NCI-H187 treated with DMSO at 0.1 percent for 48 hours (cell line): ENCODE measurements at places on chromosomes 12 and 14.

DNA sequence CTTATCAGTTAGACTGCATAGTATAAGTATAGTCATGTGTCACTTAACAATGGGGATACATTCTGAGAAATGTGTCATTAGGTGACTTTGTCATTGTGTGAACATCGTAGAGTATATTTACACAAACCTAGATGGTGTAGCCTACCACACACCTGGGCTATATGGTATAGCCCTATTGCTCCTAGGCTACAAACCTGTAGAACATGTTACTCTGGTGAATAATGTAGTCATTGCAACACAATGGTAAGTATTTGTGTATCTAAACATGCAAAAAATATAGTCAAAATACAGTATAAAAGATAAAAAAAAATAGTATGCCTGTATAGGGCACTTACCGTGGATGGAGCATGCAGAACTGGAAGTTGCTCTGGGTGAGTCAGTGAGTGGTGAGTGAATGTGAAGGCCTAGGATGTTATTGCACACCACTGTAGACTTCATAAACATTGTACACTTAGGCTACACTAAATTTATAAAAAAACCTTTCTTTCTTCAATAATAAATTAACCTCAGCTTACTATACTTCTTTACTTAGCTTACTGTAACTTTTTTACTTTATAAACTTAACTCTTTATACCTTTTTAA, 40.3 kb upstream of the ANKS1B start:
- no peak for DNase-seq

DNA sequence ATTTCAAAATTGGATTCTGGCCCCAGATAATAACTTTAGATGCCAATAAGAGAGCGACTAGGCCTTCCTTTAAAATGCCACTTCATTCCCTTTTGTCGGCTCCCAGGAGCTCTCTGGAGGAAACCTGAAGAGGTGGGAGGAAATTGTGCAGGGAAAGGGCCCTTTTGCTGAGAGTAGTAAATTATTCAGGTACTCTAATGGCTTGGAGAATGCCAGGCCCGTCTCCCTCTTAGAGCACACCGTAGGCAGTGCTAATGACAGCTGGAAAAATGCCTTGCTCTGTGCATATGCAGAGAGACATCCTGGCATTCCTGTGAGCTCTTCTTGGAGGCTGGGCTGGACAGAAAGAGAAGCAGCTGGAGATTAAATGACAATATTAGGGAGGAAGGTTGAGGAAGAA, 115.0 kb upstream of the RPH3A start:
- DNase-seq, result peak; percentile 78

DNA sequence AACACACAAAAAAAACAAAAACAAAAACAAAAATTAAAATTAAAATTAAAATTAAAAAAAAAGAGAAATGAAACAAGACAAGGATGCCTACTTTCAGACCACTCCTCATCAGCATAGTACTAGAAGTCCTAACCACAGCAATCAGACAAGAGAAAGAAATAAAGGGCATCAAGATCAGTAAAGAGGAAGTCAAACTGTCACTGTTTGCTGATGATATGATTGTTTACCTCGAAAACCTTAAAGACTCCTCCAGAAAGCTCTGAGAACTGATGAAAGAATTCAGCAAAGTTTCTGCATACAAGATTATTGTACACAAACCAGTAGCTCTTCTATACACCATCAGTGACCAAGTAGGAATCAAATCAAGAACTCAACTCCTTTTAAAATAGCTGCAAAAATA, 29.2 kb downstream of the ALG10 start:
- DNase-seq, result no peak

GRCh38 chr14:34461334-34462131, 507 bp downstream of the SPTSSA start:
- DNase-seq, result no peak
